ENCODE measurements at places on chromosomes 11 and 22.

GRCh38 chr11:21465203-21465602 is 727.7 kb upstream of the ANO5 start:
- no peak for DNase-seq

DNA sequence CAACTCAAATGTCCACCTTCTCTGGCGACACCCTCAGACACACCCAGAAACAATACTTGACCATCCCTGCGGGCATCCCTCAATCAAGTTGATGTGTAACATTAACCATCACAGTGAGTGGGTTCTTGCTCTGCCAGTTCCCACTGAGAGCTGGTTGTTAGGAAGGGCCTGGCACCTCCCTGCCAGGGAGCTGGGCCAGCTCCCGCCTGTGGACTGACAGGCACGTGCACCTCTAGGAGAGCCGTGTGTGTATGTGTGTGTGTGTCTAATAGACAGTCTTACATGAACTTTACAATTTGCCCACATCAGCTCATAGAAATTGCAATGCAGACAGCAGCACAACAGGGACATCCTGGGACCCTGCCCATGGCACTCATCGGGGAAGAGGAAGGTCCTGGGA is 298.7 kb downstream of the SHANK2 start:
- DNase-seq = no peak

DNA sequence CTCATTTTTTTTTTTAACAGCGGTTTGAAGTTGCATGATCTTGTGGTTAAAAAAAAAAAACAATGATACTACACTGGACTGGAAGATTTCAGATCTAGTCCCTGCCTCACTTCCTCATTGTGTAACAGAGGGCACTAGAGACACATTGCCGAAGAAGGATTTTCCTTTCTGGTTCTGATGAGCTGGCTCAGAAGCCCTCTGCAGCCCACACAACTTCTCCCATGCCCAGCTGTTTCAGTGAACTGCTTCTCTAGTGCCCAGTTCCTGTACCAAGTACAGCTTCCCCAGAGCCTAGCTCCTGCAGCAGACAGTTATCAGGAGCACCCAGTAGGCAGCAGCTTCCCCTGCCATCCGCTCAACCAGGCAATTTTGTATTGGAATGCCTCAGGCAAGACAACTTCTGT is 29.5 kb upstream of the ANO5 start:
- DNase-seq = no peak

GRCh38 chr11:71843858-71844257 is 10.9 kb downstream of the DEFB108B start:
- no peak for DNase-seq

- DNase-seq = no peak
Observed at GRCh38 chr22:42648368-42649245, 585 bp downstream of the CYB5R3 start.

DNA sequence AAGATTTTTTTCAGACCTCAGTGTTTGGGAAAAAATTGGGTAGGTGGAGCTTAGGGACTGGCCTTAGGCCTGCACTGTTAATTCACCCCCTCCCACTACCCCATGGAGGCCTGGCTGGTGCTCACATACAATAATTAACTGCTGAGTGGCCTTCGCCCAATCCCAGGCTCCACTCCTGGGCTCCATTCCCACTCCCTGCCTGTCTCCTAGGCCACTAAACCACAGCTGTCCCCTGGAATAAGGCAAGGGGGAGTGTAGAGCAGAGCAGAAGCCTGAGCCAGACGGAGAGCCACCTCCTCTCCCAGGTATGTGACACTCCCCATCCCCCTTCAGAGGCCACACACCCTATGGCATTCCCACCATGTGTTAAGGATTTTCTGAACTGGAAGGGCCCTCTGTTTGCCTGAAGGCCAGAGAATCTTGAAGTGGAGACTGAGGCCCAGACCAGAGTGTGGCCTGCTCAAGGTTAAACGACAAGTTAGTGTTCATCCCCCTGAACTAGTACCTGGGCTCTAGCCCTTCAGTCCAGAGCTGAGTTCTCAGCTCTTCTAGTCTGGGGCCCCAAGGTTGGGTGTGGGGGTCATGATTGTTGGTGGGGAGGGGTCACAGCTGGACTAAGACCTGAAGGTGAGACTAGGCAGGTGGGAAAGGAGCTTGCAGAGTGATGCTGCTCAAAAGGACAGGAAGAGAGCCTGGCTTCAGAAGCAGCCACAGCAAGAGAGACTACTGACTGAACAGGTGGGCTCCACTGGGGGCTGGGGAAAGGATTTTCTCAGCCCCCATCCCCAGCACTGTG is 2.3 kb upstream of the FOLR1 start:
- DNase-seq = no peak

GRCh38 chr22:30561402-30562189 is 12.9 kb downstream of the GAL3ST1 start:
- DNase-seq = no peak

GRCh38 chr11:97158243-97158642 is 768.4 kb downstream of the JRKL start:
- no peak for DNase-seq
